ENCODE measurements at places on chromosomes 1 and 21.

DNA sequence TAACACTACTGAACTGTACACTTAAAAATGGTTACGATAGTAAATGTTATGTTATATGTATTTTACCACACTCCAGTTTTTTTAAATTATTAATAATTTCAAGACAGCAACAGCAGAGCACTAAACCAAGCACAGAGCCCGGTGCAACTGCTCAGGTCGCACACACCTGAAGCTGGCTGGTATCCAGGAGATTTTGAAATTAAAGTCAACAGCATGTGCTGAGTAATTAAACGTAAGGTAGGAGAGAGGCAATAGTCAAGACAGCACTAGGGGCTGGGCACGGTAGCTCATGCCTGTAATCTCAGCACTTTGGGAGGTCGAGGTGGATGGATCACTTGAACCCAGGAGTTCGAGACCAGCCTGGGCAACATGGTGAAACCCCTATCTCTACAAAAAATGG lies 35.1 kb upstream of the SLC30A10 start:
- no peak for DNase-seq

DNA sequence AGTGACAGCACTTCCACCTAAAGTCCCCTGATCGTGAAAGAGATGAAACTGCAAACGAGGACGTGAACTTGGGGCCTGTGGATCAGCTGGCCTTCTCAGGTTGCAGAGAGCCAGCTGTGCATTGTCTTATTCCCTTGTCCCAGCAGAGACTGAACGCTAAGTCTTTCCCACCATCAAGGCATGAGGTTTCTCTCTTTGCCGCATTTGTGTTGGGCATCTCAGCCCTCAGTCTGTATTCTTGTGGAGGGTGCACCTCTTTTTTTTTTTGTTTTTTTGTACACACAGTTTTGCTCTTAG lies 71.4 kb downstream of the KIF26B start:
- DNase-seq = no peak

GRCh38 chr1:100921110-100921706 lies 25.3 kb downstream of the SLC30A7 start:
- DNase-seq = peak; percentile 42

- no peak for DNase-seq
Observed at GRCh38 chr21:39104911-39105310, 78.3 kb downstream of the PSMG1 start.

DNA sequence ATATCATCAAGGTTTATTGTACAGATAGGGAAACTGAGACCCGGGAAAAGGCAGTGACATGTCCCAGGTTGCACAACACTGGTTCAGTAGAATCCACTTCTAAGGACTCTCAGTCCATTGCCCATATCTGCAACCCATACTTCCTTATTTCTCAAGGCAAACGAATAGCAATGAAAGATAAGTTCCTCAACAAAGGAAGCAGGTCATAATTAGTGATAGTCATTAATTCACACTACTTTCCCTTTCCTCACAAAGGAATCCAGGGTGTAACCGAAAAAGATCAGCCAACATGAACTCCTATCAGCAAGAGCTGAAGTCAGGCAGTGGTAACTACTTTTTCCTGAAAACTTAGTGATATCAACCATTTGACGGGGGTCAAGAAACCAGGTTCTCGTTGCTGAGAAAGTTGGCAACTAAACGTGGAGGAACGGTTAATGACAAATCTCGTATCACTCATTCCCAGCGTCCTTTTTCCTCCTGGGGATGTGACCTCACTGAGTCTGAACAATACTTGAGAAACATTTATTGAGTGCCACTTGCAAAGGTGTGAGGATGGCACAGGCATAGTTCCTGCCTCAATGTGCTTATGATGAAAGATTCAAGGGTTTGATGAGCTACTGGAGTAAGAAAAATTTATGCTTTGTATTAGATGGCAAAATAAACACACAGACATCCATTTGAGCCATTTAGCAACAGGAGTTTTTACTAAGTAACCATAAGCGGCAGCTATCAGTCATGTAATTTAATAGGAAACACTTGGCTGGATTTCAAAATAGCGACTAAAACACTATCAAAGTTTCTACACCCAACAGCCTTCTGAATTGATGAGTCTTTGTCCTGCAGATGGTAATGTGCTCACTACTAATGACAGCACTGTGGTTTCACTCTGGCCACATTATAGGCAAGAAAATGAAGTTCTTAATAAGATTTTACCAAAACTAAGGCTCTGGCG lies 82.3 kb downstream of the PLPP3 start:
- DNase-seq = no peak

GRCh38 chr1:239765163-239765562 lies 326.5 kb upstream of the FMN2 start:
- DNase-seq = no peak

GRCh38 chr1:207418351-207418750 lies 35.8 kb upstream of the CR2 start:
- no peak for DNase-seq

- DNase-seq = peak; percentile 76
Observed at GRCh38 chr1:156052862-156053767, 483 bp downstream of the UBQLN4 start.

DNA sequence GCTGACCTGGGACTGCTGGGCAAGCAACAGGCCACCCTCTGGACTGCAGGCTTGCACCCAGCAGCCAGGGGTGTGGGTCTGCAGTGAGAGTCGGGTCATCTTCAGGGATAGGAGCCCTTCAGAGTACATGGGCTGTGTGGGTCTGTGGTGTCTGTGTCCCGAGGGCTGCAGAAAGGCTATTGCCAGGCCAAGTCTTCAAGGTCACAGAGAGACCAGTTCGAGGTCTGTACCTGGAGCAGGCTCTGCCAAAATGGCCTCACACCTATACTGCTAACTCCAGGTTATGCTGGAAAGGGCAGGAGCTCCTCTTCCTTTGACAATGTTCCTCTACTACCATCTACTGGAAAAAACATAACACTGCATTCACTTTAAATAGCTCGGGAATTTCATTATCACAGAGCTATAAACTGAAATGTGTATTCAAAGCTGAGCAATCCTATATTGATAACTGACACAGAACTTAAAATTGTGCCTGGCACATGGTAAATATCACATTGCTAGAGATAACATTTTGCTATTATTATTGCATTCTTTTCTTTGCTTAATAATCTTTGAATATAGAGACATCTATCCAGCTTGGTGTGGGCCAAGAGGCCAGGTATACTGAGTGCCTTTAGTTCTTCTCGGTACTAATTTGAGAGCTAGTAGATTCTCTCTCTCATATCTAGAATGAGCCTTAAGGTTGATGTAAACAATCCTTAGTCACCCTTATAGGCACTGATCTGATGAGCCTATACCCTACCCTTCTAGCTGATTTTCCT lies 6.9 kb upstream of the DNAH14 start:
- peak; percentile 54 for DNase-seq

DNA sequence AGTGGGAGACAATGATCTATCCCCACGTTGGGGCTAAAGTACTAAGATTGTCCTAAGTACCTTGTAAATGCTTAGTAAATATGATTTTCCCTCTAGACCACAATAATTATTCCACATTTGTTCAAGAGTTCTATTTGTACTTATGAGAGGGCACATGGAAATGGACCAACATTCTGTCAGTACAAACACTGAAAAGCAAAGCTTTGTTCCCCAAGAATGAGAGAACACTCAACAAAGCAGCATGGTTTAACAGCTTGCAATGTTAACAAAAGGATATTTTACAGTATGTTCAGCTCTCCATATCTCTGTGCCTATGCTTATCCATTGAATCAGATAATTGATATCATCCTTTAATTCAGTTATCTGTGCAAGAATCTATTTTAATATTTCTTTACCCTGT lies 35.4 kb downstream of the RBM11 start:
- DNase-seq = no peak

DNA sequence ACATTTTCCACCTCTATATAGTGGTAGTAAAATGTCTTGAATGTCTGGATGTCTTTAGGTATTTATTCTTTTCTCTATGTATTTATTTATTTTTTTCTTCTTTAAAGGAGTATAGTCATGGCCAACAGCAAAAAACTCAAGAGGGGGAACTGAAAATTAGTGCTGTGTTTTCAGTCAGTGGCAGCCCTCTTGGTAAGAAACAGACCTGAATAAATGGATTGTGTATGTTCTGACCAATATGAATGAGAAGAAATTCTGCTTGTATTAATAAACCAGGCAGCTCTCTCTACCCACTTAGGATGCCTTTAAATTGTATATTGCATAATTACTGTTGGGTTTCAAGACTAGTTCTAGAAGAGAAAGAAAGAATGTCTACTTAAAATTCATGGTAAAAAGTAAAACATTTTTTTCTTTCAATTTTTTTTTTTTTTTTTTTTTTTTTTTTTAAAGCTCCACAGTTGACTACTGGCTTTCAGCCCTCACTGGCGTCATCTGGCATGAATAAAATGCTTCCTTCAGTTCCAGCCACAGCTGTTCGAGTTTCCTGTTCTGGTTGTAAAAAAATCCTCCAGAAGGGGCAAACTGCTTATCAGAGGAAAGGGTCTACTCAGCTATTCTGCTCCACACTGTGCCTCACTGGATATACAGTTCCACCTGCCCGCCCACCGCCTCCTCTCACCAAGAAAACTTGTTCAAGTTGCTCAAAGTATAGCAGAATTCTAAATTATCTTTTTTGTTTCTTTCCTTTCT lies 101.6 kb downstream of the ZMYM4 start:
- DNase-seq = peak; percentile 71

GRCh38 chr1:244280859-244281258 lies 170.8 kb downstream of the ADSS2 start:
- no peak for DNase-seq

- DNase-seq = no peak
Observed at GRCh38 chr1:166836733-166837132, 2.5 kb upstream of the POGK start.

DNA sequence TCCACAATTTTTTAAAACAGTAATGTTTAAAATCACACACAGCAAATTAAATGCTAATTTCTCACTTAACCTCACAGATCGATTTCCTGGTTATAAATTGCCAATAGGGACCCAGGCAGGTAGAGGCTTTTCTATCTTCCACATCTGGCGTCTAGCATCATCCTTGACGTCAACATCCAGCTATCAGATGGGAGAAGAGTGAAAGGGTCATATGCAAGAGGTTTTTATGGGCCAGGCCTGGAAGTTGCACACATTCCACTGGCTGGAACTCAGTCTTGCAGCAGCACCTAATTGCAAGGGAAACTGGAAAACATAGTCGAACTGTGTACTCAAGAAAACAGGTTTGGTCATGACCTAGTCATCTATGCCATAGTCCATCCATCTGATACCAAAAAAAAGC lies 6.0 kb upstream of the EEIG2 start:
- DNase-seq = no peak

DNA sequence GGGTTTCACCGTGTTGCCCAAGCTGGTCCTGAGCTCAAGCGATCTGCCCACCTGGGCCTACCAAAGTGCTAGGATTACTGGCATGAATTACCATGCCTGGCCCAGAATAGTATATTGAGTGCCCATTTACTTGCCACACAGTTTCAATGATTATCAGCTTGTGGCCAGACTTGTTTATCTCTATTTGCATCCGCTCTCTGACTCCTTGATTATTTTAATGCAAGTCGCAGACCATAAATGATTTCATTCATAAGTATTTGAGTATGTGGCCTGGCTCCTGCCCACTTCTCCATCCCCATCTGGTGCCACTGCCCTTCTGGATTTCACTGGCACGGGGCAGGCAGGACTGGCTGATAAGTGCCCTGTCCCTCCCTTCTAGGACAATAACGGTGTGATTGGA lies 18.2 kb upstream of the TRNAU1AP start:
- no peak for DNase-seq

- DNase-seq = no peak
Observed at GRCh38 chr1:86775395-86775794, 71.0 kb downstream of the SH3GLB1 start.

- DNase-seq = no peak
Observed at GRCh38 chr21:37452227-37452626, 85.7 kb downstream of the DYRK1A start.

DNA sequence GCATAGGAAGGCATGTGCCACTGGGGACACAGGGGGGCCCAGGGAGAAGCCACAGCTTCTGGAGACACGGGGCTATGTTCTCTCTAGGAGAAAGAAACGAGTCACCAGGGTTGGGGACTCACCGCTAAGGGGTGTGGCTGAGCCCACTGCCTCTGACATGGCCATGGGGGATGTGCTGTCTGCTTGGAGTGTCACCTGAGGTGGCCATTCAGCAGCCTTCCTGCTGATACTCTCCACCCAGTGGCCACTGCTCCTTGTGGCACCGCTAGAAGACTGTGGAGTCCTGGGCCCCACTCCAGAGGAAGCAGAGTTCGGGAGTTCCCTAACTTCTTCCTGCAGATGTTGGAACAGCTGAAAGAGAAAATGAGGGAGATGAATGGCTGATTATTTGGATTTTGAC lies 91.2 kb upstream of the SLC45A1 start:
- DNase-seq = no peak

DNA sequence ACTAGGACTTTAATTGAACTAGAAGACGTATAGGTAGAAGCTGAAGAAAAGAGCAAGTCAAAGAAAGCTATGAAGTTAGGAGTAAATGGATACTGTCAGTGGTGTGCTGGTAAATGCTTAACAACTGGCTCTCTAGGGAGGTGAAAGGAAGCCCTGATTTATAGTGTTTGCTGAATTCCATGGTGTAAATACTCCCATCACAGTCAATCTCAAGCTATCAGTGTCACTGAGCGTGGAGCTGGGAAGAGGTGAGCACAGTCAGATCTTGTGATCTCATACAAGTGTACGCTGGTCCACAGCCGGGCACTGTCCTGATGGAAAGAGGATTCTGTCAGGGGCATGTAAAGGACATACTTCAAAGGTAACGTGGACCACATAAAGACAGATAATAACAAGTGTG lies 28.3 kb downstream of the ELAPOR1 start:
- DNase-seq = no peak

DNA sequence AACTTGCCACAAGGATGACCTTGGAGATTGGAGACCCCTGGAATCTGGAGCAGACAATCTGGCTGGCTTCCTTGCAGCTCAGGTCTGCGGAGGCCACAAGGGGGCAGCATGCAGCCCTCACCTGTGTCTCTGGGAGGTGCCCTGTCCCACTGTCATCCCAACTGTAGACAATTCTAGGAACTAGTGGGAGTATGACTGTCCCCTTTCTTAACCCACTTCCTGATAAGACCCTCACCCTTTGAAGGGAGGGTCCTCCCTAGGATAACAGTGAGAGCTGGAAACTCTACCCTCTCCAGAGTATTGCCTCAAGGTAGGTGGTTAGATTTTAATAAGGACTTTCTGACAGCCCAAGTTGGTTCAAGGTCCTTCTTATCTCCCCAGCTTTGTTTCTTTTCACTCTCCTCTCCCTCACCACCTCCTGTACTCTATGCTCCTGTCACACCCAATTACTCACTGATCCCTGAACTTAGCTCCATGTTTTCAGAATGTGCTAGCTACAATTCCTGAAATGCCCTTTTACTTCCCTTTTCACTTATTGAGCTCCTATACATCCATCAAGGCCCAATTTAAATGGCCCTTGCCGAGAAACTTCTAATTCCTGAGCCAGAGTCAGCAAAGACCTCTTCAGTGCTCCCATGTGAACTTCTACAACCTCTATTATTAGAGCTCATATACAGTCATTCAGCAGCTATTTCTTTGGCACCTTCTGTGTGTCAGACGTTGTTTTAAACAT lies 9.2 kb upstream of the KCNQ4 start:
- no peak for DNase-seq

GRCh38 chr1:29372108-29372507 lies 135.8 kb downstream of the PTPRU start:
- DNase-seq = no peak

GRCh38 chr1:234769986-234770795 lies 160.2 kb upstream of the IRF2BP2 start:
- DNase-seq = no peak
